ENCODE measurements at places on chromosomes 11 and 22.

- DNase-seq: no peak
These were observed 37.2 kb downstream of the POU2AF3 start for GRCh38 chr11:111335549-111335948.

DNA sequence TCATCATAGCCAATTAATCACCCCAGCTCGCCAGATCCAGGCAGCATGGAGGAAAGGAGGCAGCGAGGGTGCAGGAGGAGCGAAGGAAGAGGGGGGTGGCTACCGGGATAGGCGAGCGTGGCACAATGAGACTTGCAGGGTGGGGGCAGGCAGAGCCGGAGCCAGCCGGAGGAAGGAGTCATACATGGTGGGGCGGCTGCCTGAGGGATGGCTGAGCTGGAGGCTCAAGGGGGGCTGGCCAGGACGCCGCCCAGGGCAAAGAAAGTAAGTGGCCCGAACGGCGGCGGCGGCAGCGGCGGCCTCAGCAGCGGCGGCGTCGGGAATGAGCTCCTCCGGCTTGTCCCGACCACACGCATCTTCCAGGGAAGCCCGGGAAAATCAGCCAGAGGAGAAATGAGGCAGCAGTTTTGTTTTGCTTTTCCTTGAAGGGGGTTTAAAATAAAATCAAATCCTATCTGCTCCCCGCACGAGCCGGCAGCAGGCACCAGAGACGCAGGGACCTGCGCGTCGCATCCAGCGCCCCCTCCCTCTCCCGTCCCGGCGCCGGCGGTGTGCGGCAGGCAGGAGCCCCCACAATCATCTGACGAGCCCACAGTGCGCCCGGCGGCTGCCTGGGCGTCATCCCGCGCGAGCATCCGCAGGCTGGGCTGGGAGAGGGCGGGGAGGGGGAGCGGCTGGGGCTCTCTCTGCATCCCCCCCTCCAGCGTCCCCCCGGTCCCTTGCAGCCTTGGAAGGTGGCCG lies 263.6 kb downstream of the CTTN start:
- DNase-seq: no peak

DNA sequence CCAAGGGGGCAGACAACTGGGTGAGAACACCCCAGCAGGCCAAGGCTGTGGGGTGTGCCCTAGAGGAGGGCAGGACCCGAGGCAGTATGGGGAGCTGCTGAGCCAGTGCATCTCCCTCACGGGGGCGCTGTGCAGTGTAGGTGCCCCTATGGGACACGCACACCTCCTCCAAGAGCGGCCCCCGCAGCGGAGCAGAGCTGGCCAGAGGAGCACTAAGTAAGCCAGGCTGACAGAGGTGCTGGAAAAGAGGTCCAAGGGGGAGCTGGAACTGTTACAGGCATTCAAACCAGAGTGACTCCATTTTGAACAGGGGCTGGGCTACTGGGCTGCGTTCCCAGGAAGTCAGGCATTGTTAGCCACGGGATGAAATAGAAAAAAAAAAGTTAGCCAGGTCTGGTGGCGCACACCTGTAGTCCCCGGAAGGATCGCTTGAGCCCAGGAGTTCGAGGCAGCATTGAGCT lies 41.8 kb downstream of the TST start:
- DNase-seq: peak; percentile 57

DNA sequence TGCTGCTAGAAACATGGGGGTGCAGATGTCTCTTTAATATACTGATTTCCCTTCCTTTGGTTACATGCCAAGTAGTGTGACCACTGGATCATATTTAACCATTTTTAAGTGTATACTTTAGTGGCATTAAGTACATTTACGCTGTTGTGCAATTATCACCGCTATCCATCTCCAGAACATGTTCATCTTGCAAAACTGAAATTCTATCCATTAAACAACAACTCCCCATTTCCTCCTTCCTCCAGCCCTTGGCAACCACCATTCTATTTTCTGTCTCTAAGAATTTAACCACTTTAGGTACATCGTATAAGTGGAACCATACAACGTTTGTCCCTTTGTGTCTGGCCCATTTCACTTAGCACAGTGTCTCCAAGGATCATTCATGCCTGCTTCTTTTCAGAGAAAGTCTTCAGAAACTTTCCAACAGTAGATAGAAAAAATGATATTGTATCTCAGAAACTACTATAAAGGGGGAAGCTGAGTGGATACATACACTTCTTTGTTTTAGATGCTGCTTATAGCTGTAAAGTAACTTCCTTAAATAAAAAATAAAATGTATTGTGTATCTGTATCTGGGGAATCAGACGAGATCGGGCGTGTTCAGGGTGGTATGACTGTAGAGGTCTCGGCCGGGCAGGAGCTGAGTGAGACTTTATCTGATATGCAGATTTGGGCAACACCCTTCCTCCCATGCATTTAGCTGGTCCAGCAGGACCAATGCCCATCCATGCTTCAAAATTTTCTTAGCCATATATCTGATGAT lies 44.6 kb upstream of the ZBED5 start:
- no peak for DNase-seq

DNA sequence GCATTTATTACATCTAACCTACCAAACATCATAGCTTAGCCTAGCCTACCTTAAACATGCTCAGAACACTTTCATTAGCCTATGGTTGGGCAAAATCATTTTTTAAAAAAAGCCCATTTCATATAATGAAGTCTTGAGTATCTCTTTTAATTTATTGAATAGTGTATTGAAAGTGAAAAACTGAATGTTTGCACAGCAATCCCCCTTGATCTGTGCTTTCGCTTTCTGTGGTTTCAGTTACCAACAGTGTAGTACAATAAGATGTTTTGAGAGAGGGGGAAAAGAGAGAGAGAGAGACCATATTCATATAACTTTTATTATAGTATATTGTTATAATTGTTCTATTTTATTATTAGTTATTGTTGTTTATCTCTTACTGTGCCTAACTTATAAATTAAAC lies 8.4 kb upstream of the MAP6 start:
- DNase-seq: no peak

GRCh38 chr11:91104237-91104636 lies 881.4 kb upstream of the CHORDC1 start:
- DNase-seq: no peak

DNA sequence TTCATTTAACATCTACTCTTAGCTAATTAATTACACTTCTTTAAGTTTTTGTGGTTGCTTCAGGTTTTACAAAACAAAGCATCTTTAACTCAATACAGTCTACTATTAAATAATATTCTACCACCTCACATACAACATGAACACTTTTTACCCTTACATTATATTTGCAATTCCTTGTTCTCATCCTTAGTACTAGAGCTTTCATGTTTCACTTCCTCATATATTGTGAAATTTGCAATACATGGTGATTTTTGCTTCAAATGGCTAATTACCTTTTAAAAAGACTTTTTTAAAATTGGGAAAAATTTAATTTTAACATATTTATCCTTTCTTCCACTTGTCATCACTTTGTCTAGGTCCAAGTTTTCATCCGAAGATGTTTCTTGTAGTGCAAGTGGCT lies 37.5 kb downstream of the RSF1 start:
- no peak for DNase-seq

DNA sequence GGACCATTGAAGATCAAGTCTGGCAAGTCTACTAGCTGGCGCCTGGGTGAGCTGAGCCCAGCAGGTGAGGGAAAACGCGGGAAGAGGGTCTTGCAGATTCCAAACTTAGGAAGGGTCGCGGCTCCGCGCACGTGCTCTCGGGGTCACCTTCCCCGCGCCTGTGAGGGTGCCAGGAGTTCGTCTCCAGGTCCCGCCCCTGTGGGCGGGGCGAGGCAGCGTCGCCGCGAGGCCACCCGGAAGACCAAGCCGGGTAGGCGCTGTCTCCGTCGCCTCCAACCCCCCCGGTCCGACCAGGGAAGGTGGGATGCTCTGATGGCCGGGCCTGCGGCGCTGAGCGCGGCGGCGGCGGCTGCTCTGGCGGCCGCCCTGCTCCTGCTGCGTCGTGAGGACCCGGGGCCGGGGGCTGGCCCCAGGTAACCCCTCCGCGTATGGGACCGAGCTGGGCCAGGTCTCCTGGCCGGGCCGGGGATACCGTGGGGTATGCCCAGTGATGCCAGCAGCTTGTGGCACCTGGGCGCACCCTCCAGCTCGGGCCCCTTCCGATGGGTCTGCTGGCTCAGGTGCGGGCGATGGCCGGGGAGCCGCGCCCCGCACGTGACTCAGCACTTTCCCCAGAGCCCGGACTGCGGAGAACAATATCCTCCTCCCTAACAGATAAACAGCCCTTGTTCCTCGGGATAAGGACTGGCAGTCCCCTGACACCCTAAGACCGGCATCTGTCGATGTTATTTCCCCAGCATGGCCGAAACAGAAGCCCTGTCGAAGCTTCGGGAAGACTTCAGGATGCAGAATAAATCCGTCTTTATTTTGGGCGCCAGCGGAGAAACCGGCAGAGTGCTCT lies at the start of gene HTATIP2:
Gene HTATIP2 (plus strand): TSS at position 215 of the 841 bp plus-strand sequence. CDS start 524 bp downstream, at position 739.
- peak; percentile 35 for DNase-seq

- DNase-seq: no peak
These were observed 9.3 kb downstream of the CD44 start for GRCh38 chr11:35148163-35148837.

DNA sequence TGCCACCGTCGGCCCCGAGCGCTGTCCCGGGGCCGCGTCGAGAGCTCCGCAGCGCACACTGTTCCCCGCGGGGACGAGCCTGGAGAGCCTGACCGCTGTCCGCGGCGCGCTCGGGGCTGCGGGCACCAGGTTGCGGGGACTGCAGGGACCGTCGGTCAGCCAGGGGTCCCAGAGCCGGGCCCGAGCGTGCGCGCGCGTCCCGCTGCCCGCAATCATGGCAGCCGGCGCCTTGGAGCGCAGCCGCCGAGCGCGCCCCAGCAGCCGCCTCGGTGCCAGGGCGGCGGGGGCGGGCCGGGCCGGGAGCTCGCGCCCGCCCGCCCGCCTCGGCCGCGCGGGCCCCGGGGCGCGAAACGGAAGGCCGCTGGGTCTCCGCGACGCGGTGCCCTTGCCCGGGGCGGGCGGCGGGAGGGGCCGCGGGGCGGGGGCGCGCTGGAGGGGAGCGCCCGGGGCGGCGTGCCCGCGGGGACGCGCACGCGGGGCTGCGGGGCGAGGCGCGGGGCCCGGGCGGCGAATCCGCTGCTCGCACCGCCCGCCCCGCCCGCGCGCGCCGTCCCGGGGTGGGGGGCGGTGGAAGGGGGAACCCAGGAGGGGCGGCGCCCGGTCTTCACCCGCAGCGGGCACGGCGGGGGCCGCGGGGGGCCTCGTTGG lies 79.4 kb upstream of the PPARA start:
- DNase-seq: no peak

GRCh38 chr11:61267437-61267841 lies 26.5 kb downstream of the PGA5 start:
- DNase-seq: no peak

GRCh38 chr22:19578180-19579004 lies 54.2 kb upstream of the CLDN5 start:
- DNase-seq: no peak

- no peak for DNase-seq
These were observed 18.4 kb downstream of the B3GAT1 start for GRCh38 chr11:134393638-134394037.

GRCh38 chr11:47259232-47259977 lies 1.6 kb downstream of the NR1H3 start:
- no peak for DNase-seq

DNA sequence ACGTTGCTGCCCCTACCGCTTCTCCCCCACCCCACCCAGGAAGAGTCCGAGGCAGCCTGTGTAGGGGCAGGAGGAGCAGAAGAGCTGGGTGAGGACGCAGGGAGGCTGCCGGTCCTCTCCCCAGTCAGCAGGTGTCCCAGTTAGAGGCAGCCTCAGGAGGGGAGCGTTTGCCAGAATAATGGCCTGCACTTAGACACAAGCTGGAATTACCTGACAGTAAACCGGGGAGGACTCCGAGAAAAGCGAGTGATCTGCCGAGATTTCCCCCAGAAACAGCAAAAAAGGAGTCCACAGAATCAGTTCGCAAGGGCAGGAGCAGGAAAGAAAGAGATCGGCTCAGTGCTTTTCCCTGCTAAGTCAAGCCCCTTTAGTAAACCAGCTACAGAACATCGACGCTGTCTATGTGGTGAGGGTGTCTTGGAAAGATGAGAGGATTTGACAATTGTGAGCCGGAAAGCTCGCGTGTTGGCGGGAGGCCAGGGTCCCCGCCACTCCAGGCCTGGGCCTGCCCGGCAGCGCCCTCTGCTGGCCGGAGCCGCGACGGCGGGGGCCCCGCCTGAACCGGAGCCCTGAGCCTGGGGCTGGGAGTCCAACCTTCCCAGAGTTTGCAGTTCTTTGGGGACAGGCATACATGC lies 17.7 kb upstream of the THRSP start:
- DNase-seq: peak; percentile 65

- DNase-seq: no peak
These were observed 44.5 kb upstream of the CHRM4 start for GRCh38 chr11:46436113-46436512.

GRCh38 chr11:110128161-110128560 lies 35.0 kb downstream of the ZC3H12C start:
- no peak for DNase-seq

DNA sequence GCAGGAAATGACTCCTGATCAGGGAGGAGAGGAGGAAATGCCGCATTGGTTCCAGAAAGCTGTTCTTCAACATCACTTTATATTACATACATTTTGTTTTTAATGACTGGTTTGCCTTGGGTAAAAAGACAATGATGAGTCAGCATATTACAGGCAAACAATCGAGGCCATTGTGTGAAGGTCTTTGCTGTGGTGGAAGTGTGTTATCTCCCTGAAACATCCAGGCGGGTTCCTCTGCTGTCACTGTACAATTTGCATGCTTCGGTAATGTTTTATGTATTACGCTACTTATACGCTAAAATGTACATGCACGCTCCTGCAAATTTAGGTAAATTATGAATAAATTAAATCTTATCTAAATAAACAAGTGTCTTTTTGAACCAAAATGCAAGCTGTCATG lies 161.1 kb downstream of the KIRREL3 start:
- no peak for DNase-seq

GRCh38 chr11:113315811-113316210 lies 1.4 kb downstream of the TTC12 start:
- DNase-seq: no peak

- no peak for DNase-seq
These were observed 4.0 kb upstream of the IFITM5 start for GRCh38 chr11:303363-303762.

GRCh38 chr11:81080476-81080875 lies 1639.6 kb upstream of the TENM4 start:
- DNase-seq: no peak

- no peak for DNase-seq
These were observed 30.1 kb downstream of the SYT9 start for GRCh38 chr11:7281809-7282208.

DNA sequence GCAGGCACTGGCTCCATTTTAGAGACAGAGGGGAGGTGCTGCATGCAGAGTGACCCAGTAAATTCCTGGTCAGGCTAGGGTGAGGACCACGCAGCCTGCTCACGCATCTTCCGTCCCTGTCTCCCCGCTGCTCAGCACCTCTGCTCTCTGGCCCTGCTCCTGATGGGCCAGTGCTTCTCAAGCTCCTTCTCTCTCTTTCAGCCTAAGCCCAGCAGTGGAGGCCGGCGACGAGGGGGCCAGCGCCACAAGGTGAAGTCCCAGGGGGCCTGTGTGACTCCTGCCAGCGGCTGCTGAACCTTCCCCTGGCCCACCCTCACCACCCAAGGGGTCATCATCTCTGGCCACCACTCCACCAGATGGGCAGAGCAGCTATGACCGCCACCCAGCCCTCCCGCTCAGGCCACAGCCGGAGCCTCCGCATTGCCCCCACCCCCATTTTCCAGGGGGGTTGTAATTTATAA lies 24.7 kb downstream of the GTPBP1 start:
- no peak for DNase-seq

All from stimulated activated CD8-positive, alpha-beta memory T cell treated with anti-CD3 and anti-CD28 coated beads, Interleukin-2, amount 100 ng/mL, for 1 hour (primary cell).